Stimulated activated CD4-positive, alpha-beta T cell treated with anti-CD3 and anti-CD28 coated beads, Interleukin-12 subunit alpha, Interleukin-12 subunit beta, amount 100 ng/mL, for 48 hours (primary cell): ENCODE measurements at places on chromosomes 1 and 21.
A peak's percentile ranks its signal among the peaks of the same experiment; 100 is the strongest.

DNA sequence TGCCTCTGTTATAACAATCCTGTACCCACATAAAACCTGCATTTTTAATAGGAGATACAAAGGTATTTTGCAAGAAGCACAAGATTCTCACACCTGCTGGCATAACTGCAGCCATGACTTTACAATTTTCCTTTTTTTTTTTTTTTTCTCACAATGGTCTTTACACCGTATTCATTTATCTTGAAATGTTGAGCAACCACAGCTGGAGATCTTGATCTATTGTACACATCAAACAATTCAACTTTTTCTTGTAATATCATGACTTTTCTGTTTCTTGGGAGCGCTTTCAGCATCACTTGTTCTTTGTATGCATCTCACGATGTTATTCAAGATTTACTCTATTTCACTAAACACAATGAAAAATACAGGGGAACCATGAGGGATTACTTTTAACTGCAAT is 651.4 kb downstream of the KCNT2 start:
- no peak for DNase-seq

- DNase-seq = no peak
These were observed 23.1 kb upstream of the HFM1 start for GRCh38 chr1:91427741-91428140.

- DNase-seq = no peak
These were observed 681.2 kb downstream of the PLPP3 start for GRCh38 chr1:55898181-55898580.

- peak; percentile 42 for DNase-seq
These were observed 332.1 kb downstream of the RRAGC start for GRCh38 chr1:38527373-38527966.

- DNase-seq = no peak
These were observed 71.8 kb upstream of the ARHGAP29 start for GRCh38 chr1:94309216-94309615.

DNA sequence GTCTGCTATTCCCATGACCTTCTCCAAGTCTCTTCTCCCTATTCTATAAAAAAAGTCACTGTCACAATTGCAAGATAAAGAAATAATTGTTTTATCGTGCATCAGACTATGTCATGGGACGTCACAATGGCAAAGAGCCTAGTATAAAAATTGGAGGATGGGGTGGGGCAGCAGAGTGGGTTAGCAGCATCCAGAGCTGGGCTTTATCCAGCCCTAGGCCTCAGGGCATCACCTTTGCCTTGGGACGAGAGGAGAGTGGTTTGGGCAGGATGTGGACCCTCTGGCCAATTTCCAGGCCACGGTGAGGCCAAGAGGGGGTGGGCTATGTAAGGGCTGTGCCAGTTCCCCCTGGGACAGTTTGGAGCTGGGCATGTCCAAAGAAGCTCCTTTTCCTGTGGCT is 25.7 kb downstream of the WNT4 start:
- no peak for DNase-seq

GRCh38 chr1:53273526-53273925 is 35.2 kb upstream of the MAGOH start:
- DNase-seq = no peak

- no peak for DNase-seq
These were observed 40.7 kb upstream of the USP24 start for GRCh38 chr1:55255901-55256300.

- no peak for DNase-seq
These were observed 275.0 kb downstream of the HMCN1 start for GRCh38 chr1:186009039-186009737.

DNA sequence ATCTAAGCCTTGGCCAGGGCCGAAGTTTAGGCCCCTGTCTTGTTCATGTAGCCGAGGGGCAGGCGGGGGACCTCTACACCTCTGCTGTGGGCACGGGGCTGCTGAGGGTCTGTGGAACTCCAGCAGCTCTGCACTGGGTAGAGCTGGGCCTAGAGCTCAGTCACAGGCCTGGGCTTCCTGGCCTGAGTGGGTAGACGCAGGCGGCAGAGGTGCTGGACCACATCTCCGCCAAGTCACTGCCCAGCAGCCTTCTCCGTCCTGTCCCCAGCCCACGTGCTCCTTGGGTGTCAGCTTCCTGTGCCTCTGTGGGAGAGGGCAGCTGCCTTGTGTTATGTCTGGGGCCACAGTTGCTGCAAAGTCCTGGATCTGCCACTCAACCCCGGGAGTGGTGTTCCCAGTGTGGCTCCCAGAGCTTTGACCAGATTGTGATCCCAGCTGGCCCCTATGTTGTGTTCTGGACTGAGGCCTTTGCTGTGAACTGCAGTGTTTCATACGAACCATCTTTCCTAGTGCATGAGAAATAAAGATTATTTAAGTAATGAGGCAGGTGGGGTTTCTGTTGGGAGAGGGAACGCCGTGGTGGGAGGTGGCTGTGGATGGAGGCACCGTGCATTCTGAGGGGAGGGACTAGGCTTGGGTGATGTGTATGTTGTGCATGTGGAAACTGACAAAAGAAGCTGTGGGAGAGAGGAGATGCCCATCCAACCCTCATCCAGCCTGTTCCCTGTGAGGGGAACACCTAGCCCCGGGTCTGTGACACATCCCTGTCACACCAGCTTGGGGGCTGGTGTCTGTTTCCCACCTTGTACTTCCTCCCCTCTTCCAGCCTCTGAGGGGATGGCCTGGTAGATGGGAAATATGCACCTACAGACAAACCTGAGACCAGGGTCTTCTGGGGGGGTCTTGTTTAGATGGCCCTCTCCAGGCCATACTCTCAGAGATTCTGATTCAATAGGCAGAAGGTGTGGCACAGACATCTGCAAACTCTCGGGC is 12.2 kb downstream of the AMPD2 start:
- no peak for DNase-seq

DNA sequence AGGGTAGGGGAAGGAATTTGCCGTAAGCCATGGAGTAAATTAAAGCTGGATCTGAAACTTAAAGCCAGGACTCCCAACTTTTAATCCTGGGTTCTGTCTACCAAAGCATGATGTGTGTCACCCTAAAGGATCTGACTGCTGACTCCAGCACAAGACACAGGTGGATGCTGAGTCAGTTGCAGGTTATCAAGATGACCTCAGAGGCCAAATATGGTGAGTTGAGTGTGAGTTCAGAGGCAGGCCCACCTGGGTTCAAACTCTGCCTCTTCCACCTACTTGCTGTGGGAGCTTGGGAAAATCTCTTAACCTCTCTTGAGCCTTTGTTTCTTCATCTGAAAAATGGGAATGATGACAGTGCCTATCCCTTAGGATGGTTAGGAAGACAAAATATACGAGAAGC is 16.7 kb upstream of the LDLRAP1 start:
- DNase-seq = no peak

- no peak for DNase-seq
These were observed 20.5 kb upstream of the RHBDL2 start for GRCh38 chr1:38962113-38962512.

GRCh38 chr1:201181726-201182125 is 8.9 kb upstream of the IGFN1 start:
- DNase-seq = no peak

GRCh38 chr1:247430434-247430833 is 14.5 kb downstream of the NLRP3 start:
- no peak for DNase-seq

DNA sequence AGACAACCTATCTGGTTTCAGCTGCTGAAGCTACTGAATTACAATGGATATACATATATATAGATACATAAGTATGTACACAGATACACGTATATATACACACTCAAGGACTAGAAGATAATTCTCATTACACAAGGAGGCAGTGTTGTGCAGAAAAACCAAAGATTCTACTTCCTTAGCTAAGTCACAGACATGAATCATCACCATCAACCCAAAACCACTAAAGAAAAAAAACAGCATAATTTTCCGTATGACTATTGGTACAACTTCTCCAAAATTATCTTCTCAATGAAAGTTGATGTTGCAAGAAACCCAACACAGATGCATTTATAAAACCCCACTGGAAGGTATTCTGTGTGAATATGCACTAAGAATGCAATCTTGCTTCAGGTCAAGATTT is 36.8 kb upstream of the RPF1 start:
- no peak for DNase-seq

- no peak for DNase-seq
These were observed 313.0 kb downstream of the RYR2 start for GRCh38 chr1:237355022-237355421.

DNA sequence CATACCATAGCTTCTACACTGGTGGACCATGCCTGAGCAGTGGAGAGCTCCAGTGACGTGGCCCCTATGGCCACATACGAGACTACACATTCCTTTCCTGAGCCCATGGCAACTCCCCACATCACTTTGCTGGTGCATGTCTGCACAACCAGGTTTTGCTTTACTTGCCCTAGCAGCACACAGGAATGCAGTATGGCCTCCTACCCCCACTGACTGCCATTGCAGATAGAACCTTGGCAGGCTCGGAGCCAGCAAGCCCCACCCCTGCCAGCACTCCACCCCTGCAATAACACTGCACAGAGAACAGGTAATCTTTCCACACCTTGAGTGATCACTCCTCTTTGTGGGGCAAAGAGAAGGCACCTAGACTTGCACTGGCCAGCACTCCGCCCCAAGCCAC is 531.9 kb upstream of the CAMK1G start:
- no peak for DNase-seq

GRCh38 chr21:42313501-42313969 is 1.7 kb downstream of the TFF3 start:
- DNase-seq = no peak
